ENCODE measurements at places on chromosomes 7 and 10.
A peak's percentile ranks its signal among the peaks of the same experiment; 100 is the strongest.

GRCh38 chr10:132064082-132064755 is 1.5 kb upstream of the JAKMIP3 start:
- no peak for DNase-seq

DNA sequence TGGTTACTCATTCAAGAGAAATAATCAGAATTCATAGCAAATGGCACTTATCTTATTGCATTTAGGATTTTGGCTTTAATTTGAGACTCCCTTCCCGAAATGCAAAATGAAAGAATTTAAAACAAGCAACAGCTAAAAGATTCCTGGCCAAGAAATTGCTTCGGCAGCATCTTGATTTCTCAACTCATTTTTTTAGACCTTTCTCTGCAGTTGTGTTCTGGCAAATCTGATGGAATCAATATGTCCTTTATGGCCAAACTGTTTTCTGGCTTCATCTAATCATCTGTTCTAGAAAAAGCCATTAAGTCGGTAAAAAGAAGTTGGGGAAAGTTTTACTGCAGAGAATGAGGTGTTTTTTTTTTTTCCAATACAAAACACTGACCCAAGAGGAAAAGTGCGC is 172.1 kb downstream of the SLC16A9 start:
- DNase-seq: no peak

GRCh38 chr10:131433568-131433967 is 122.0 kb upstream of the TCERG1L start:
- DNase-seq: no peak

GRCh38 chr10:47261121-47261520 is 38.9 kb upstream of the GDF10 start:
- DNase-seq: no peak

GRCh38 chr10:103852856-103853255 is 2.5 kb downstream of the SH3PXD2A start:
- DNase-seq: no peak

DNA sequence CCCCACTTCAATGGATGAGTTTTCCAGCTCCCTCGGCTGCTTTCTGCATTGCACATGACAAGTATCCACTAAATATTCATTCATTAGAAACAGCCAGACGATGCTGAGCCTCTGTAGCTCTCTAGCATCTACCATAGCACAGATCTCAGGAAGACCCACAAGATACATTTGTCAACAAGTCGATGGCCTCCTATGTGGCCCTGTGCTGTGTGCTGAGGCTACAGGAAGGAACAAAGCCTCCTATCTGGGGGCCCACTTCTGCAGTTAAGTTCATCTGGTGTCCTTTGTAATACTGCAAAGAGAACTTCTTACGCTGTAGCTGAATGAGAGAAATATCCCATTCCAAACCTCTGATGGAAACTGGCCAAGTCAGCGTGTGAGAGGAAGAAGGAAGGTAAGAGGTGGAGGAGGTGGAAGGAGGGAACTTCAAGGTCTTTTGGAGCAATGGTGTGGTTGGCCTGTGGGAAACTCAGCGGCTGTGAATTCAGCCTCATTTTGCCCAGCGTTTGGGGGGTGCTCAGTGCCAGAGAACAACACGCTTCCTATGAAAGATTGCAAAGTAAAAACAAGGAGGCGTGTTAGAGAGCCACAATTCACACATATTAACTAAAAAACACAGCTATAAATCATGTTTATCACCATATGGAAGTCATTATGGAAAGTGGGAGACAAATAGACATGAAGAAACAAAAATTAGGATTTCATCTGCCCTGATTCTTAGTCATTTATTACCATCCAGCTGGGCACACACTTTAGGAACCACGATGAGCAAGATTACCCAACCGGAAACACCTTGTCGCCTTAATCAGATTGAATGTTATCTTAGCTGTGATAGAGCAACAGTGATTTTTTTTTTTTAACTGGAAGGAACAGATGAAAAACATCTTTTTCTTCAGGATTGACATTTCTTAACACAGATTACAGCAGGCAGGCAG is 62.2 kb upstream of the USP6NL start:
- no peak for DNase-seq

- no peak for DNase-seq
Measured at GRCh38 chr10:106761906-106762305, 402.6 kb downstream of the SORCS1 start.

- DNase-seq: no peak
Measured at GRCh38 chr7:51124321-51124720, 192.3 kb downstream of the COBL start.

GRCh38 chr10:70617798-70618568 is 15.4 kb upstream of the PRF1 start:
- DNase-seq: no peak

DNA sequence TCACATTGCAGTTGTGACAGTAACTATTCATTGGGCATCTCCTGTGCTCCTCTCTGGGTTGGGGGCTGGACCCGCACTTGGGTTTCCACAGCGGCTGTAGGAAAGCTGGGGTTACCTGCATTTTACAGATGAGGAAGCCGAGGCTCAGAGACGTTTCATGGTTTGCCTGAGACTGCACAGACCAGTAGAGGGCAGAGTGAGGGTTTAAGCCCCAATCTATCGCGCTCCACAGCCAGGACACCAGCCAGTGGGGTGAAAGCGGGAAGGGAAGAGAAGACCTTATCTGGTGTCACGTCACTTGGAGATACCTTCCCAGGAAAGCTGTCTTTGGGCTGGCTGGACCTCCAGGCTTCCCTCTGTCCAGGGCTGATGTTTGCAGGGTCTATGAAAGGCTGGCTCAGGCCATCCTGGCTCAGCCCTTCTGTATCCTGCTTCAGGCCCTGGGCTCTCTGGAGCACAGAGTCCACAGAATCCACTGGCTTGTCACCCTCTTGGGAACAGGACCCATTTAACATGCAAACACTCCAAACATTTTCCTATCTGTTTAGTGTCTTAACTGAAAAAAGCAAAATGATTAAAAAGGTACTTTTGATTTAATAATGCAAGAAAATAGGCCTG is 167.7 kb downstream of the EMX2 start:
- no peak for DNase-seq

GRCh38 chr7:88276605-88277153 is 30.0 kb downstream of the STEAP4 start:
- no peak for DNase-seq

DNA sequence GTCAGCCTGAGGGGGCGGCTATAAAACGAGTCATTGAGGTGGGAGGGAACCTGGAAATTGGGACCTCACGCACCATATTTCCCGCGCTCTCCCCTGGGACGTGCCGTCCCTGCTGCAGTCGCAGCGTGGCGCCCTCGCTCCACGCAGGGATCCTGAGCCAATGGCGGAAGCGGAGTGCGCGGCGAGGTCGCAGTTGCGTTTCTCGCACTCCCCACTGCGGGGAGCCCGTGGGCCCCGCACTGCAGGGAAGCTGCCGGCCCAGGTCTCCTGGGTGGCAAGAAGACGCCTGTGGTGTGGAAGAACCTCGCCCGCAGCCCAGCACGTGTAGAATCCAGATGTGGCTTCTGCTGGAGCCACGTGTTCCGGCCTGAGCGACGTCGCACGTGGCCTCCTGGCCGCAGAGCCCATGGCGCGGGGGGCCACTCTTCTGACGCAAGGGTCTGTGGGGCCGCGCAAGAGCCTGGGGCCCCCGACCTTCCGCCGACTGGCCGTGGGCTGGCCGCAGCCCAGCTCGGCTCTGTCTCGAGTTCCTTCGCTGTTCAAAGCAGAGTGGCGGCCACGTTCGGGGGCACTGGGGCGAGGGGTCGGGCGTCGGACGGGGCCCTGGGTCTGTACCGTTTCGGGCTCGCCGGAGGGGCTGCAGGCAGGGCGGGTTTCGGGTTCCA is 26.4 kb downstream of the HIF1AN start:
- DNase-seq: peak; percentile 77

DNA sequence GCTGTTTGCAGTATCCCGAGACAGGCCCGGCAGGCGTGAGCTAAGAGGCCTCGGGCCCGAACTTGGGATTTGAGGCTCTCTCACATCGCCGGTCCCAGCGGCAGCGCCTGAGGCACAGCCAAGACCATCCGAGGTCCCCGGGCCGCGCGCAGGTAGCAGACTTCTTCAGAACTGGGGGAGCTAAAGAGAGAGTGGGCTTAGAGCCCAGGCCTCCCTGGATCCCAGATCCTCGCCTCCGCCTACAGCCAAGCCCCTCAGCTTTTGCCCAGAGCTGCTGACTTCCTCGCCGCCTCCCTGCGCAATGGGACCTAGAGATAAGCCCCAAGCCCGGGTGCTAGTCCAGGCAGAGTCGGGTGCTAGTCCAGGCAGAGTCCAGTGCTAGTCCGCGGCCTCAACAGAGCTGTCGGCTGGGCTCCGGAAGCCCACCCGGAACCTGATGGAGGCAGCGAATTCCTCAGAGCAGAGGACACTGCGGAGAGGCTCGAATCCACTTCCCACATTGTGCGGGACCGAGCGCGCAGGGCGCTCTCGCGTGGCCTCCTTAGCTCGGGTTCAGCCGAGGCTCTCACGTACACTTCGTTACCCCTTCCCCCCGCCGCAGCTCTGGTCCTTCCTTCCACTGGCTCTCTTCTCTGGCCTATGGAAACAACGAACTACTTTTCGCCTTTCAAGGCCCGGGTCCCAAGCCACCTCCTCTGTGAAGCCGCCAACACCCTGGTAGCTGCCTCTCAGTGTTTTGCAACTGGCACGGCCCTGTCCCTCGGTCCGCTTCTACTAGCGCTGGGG is 5.8 kb downstream of the LBX1 start:
- DNase-seq: no peak

DNA sequence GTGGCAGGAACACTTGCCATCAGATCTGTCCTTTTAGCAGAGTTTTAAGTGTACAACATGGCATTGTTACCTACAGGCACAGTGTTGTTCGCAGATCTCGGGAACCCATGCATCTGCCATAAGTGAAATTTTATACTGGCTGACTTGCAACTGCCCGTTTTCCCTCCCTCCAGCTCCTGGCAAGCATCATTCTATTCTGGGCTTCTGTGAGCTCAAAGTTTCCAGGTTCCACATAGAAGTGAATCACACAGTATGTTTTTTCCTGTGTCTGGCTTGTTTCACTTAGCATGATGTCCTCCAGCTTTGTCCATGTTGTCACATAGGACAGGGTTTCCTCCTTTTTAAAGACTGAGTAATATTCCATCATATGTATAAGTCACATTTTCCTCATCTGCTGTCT is 56.6 kb downstream of the C10orf143 start:
- DNase-seq: no peak

GRCh38 chr7:157875230-157876179 is 538.7 kb downstream of the DNAJB6 start:
- peak; percentile 49 for DNase-seq

GRCh38 chr7:93176992-93177580 is 28.9 kb upstream of the SAMD9L start:
- DNase-seq: no peak

DNA sequence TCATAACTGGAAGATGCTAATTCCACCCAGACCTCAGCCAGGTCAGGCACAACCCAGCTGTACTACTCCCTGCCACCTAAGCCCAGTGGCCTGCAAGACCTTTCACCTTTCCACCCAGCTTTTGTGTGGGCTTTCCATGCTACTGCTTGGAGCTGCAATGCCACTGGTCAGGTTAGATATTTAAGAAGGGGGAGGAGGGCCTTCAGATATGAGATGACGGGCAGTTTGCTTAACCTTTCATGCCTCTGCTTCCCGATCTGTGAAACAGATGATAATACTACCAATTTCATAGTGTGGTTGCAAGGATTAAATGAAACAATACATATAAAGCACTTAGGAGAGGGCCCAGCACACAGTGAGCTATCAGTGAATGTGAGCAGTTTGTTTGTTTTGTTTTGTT is 20.9 kb downstream of the STOX1 start:
- DNase-seq: no peak

DNA sequence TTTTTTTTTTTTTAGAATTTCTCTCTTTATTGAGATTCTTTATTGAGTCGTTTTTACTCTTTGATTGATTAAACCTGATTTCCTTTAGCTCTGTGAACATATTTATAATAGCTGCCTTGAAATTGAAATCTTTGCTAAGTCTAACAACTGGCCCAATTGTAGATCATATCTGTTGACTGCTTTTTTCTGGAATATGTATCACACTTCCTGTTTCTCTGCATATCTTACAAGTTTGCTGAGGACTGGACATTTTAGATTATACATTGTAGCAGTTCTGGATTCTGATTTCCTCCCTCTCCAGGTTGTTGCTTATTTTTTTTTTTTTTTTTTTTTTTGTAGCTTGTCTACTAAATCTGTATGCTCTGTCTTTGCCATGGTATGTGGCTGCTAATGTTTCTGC is 56.3 kb downstream of the PRKAR2B start:
- no peak for DNase-seq
